Forelimb muscle (tissue), 1 donor: ENCODE measurements at places on chromosomes 4 and X. TPM values are rescaled to one million over a fixed set of nuclear protein-coding genes. Genes with fewer than 3 reads are reported as not detected.

- no peak for DNase-seq
These were observed 122.6 kb upstream of the BMPR1B start for GRCh38 chr4:94635177-94635576.

GRCh38 chrX:15073313-15073712 is 196.6 kb downstream of the ASB9 start:
- DNase-seq, result no peak

- DNase-seq, result no peak
These were observed 25.5 kb downstream of the GALNT7 start for GRCh38 chr4:173194157-173194556.

GRCh38 chrX:133005042-133005441 is 46.6 kb upstream of the HS6ST2 start:
- DNase-seq, result no peak

- DNase-seq, result no peak
These were observed 55.0 kb upstream of the NKX1-1 start for GRCh38 chr4:1460967-1461868.

- no peak for DNase-seq
These were observed 232.3 kb upstream of the TENM3 start for GRCh38 chr4:182010876-182011275.

DNA sequence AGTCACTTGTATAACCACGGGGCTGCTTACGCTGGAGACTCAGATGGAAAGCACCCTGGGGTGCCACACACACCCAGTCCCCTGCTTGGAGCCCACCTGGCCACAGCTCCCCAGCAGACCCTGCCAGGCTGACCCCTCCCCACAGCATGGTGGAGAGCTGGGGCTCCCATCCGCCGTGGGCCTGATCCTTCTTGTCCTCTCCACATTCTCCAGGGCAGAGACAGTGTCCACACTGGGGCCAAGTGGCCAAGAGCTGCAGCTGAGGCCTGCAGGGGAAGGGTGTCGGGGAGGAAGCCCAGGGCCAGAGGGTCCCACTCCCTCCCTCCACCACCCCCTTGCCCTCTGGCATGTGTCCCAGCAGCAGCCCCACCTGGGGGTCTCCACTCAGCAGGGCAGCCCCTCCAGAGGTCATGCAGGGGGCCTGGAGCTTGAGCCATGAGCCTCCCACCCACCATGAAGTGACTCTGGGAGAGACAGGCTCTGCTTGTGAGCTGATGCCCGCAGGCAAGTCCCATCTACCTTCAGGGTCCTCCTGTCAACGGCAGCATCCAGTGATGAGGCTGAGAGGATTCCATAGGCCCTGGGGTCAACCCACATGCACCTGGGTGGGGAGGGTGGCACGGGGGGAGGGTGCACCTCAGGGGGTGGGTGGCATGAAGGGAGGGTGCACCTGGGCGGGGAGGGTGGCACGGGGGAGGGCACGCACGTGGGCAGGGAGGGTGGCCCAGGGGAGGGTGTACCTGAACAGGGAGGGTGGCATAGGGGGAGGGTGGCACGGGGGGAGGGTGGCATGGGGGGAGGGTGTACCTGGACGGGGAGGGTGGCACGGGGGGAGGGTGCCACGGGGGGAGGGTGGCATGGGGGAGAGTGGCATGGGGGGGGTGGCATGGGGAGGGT is 56.4 kb downstream of the FAM53A start:
- no peak for DNase-seq

DNA sequence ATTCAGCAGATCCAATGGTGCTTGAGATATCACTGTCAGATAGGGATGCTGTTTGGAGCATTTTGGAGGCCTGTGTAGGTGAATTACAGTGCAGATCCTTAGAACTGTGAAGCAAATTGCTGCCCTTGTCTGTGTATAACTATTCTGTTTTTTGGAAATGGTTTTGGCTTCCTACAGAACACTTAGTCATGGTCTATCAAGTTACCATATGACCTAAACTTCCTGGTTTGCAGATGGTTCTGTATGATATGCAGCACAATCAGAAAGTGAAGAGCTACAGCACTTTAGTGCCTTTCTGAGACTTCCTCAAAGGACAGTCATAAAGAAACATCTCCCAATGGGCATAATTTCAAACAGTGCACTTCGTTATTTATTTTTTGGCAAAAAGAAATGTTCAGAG is 688.6 kb downstream of the SH3BGRL start:
- DNase-seq, result no peak

DNA sequence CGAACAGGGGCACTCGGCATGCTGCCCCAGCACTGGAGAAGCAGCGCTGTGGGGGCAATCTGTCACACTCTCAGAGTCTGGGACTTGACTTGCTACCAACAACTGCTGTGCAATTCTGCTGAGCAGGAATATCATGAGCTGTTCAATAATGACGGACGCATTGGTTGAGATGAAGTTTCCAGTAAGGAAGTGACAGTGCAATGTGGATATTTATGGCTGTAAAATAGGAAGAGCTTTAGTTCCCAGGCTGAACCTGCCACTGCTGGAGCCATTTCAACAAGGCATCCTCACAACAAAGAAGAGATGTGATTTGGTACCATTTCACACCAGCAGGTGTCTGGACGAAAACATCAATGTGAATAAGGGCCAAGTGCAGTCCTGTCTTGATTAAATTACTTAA is 24.2 kb downstream of the CHST7 start:
- no peak for DNase-seq

Gene EBP
- polyA plus RNA-seq, result 18.7 TPM

Gene SPANXN1
- polyA plus RNA-seq, result not detected

Gene TMEM192
- polyA plus RNA-seq, result 13.4 TPM

Gene FGA
- polyA plus RNA-seq, result not detected
